ENCODE measurements at places on chromosomes 6 and 20. TPM values are rescaled to one million over a fixed set of nuclear protein-coding genes. Genes with fewer than 3 reads are reported as not detected.

- no peak for DNase-seq
These were observed 39.3 kb upstream of the SRPK1 start for GRCh38 chr6:35960187-35960586.

Gene SLCO4A1
- 16.3 TPM for total RNA-seq

DNA sequence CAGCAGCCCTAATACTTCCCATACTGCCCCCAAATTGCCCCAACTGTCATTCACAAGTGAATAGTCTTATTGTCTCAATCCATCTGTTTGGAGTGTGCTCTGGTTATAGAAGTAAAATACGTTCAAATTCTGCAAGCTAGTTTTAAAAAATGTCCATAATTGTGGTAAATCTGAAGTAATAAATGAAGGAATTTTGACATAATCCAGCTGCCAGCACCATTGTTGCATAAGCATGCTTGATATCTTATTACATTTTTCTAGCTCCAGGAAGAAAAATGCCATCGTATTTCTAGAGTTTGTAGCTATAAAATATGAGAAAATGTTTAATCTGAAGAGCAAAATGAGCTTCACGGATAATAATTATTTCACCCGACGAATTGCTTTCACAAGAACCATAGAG lies 664.7 kb downstream of the RFPL4B start:
- DNase-seq, result no peak

DNA sequence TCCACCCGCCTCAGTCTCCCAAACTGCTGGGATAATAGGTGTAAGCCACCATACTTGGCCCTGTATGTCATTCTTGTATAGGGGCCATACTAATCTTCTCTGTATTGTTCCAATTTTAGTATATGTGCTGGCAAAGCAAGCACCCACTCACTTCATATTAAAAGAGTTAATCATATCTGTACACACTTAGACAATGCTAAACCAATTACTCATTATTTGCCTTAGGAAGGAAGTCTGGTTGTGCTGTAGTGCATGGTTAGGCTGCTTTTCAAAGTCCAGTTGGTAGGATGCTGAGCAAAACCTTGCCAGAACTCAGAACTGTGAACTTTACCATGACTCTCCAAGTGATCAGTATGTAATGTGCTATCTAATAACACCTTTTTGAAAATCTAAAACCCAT lies 88.6 kb downstream of the LIN28B start:
- peak; percentile 22 for DNase-seq

DNA sequence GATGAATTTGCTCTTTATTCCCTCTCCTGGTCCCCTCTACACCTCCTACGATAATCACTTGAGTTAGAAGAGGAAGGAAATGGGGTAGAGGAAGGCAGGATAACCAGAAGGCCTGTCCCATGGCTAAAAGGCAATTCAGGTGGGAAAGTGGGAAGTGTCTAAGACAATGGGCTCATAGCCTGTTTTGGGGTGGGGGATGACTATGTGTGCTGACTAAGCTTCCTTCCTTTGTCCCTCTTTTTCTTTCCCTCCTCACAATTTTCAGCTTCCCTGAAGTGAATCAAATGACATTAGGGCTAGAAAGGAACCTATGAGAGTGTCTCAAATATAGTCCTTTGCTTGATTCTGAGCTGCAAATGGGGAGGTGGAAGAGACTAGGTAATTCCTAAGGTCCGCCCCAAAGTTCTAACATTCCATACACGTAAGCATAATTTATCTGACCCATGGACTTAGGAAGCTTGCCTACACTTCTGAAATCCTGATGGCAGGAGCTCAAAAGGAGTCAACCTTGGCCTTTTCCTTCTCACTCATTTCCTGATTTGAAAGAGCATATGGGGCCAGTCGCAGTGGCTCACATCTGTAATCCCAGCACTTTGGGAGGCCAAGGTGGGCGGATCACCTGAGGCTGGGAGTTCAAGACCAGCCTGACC lies 24.3 kb downstream of the EDEM2 start:
- DNase-seq, result no peak

- no peak for DNase-seq
These were observed 84.6 kb downstream of the MRAP2 start for GRCh38 chr6:84118191-84118590.

Gene NAA20
- total RNA-seq, result 64.5 TPM

- DNase-seq, result no peak
These were observed 8.4 kb downstream of the ARFGAP1 start for GRCh38 chr20:63280929-63281545.

GRCh38 chr6:104087765-104088164 lies 772.0 kb downstream of the HACE1 start:
- DNase-seq, result no peak

DNA sequence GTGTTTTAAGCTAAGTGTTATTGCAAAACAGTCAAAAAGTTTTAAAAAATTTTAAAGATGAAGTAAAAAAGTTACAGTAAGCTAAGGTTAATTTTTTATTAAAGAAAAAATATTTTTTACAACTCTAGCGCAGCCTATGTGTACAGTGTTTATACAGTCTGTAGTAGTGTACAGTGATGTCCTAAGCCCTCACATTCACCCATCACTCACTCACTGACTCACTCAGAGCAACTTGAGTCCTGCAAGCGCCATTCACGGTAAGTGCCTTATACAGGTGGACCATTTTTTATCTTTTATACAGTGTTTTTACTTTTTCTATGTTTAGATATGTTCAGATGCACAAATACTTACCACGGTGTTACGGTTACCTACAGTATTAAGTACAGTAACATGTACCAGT lies 83.4 kb upstream of the STMND1 start:
- no peak for DNase-seq

GRCh38 chr6:82227770-82228169 lies 19.8 kb downstream of the IBTK start:
- DNase-seq, result no peak

Gene SLPI
- not detected for total RNA-seq

DNA sequence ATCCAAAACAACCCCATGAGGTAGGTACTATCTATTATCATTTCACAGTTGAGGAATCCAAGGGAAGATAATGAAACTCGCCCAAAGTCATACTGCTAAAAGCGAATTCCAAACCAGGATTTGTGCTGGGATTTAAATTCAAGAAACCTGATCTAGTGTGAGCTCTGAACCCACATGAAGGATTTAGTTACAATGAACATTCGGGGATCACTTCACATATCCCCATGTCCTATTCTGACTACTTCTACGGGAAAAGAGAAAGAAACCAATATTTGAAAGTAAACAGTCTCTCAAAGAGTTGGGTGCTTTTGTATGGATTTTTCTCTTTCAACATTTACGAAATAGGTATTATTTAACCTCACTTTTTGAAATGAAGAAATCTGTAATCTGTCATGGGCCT lies 12.9 kb downstream of the RANBP9 start:
- DNase-seq, result no peak

GRCh38 chr20:57092112-57092899 lies 174.1 kb downstream of the BMP7 start:
- DNase-seq, result peak; percentile 68

DNA sequence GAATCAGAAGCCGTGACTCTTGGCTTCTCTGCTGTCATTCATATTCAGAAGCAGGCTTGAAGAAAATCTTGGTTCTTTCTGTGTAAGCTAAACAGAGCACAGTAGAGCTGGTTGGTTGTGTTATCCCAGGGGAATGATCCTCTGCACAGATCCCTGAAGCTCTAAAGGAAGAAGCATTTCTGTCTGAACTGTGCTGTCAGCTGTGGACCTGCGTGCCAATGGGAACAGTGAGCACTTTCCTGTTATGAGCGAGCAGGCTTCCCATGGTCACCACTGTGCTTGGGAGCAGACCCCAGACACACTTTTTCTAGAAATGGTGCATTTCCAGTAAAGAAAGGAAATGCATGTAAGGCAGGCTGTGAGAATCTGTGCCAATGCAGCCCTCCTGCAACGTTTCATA lies 490.2 kb downstream of the EPM2A start:
- no peak for DNase-seq

DNA sequence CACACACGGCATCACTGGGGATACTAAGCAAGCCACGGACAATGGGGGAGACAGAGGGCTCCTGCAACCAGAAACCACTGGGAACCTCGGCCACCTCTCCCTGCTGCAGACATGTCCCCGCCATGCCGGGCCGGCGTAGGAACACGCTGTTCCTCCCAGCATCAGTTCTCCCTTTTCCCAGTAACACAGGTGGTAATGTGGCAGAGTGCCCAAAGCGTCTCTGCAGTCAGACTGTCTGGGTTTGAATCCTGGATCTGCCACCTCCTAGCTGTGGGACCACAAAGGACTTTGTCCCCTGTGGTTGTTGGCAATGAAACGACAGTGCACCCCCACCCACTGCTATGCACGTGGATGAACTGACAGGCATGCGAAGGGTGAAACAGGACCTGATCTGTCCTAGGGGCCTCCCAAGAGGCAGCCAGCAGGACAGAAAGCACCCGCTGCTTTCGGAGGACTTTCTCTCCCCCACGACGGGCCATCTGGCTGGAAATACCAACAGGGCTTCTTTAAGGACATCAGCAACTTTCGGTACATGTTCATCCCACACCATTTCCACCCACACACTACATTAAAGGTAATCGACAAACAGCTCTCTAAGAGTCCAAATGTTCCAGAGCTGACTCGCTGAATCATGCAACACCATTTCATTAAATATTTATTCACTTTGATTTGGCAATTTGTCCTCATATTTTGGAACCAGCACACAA lies 74.1 kb downstream of the SULF2 start:
- DNase-seq, result no peak

DNA sequence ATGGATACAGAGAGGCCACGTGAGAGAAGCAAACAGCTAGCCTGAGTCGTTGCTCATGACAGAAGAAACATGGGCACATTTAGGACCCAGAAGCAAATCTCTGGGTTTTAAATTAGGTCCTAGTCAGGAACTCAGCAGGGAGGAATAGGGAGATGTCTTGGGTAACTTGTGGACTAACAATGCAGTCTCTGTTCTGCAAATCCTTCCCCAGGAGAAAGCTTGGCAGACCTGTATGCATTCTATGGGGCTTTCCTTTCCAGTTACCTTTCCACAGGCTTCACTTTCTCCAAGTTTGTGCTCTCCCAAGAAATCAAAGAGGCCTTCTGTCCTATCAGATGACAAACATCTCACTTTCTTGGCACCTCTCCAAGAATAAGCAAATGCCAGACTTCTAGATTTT lies 47.2 kb upstream of the PLCB4 start:
- no peak for DNase-seq

Gene TGM3
- not detected for total RNA-seq

DNA sequence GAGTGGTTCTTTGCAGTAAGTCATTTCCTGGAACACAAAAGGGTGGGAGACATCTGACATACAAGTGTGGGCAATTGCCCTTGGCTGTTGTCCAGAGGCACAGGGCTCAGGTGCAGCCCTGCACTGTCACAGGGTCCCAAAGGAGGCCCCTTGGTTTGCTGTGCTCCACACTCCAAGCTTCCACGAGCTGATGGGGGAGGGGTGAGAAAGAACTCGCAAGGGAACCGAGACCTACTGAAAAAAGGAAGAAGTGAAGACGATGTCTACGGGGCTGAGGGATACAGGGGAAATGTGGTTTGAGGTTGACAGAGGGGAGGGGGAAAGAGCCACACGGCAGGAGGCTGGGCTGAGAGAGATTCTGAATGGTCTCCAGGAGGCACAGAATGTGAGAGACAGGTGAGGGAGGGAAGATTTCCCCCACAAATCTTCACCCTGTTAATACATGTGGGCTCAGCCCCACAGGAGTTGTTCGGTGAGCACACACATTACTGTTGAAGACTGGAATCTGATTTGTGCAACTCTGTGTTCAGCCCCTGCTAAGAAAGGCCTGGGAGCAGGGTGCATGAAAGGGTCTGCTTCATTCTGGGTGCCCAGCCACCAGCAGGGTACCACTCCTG lies 123.4 kb downstream of the LY86 start:
- DNase-seq, result no peak

Gene PROKR2
- not detected for total RNA-seq

Gene SSTR4
- total RNA-seq, result not detected

Gene ZSCAN23
- total RNA-seq, result 8.4 TPM

DNA sequence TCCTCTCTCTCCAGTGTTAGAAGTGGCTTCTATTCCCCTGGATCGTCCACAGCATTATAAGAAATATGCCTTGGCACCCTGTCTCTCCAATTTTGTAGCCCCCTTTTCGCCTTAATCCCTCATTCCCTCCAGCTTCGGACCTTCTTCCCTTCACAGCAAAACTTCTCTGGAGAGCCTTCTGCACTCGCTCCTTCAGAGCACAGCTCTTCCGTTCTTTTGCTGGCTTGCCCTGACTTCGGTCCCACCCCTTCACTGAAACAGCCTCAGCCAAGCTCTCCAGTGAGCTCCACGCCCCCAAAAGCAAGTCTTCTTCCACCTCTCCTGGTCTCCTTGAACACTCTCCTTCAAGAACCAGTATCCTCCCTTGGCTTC lies 134.7 kb upstream of the RNF24 start:
- peak; percentile 70 for DNase-seq

DNA sequence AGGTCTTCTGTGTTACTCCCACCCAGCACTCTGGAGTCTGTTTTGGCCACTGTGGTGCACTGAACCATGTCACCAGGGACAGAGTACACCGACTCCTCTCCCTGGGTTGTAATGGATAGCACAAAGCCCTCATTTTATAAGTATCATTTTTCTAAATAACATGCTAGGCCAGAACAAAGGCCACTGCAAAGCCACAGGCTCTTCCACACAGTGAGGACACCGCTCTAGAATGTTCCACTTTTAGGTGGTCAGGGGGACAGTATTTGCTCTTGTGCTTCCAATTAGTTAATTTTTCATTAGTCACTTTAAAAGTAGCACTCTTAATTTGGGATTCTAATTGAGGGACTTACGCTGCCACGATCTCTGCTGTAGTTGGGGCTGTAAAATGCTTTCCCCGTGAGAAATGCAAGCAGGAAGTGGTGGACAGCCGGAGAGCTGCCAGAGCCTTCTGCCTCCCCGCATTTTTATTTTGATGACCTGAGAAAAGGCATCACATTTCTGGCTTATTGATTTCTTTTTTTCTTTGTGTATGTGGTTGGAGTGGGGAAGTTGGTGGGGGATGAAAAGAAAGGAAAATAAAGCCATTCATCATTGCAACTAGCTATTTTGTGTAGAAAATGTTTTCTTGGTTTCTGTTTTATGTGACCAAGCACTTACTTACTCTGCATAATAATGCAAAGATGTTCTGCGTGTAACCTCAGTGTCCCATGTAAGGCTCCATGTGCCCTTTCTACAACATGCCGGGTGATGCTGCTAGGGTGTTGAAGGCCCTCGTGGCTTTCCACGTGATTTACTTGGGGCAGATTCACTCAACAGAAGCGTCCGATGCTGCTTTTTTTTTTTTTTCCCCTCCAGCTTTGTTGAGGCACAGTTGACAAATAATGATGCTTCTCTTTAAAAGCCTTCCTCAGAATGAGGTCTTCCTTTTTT lies 195.9 kb downstream of the SASH1 start:
- peak; percentile 76 for DNase-seq

Gene SPDEF
- not detected for total RNA-seq

Gene MYBL2
- 48.8 TPM for total RNA-seq

DNA sequence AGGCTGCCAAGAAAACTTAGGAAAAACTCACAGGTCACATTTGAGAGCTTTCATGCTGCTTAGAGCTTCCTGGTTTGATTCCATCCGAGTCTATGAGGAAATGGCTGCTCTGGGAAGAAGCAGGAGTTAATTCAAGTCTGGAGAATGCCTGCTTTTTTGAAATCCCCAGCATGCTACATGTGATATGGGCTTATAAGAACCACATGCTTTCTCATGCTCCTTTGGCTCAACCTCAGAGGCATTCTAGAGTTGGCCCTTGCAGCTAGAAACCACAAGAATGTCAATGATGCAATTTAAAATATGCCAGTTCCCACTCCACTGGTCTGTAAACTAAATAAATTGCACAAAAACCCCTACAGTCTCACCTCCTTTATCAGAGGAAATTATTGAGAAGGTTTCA lies 142.9 kb upstream of the OLIG3 start:
- peak; percentile 89 for DNase-seq

Gene MEP1A
- not detected for total RNA-seq

GRCh38 chr6:1091900-1092299 lies 220.0 kb upstream of the FOXQ1 start:
- no peak for DNase-seq

GRCh38 chr20:34988191-34988540 lies 32.5 kb downstream of the MYH7B start:
- DNase-seq, result no peak

Measured in Daoy (cell line).